Stimulated activated CD4-positive, alpha-beta T cell treated with anti-CD3 and anti-CD28 coated beads, Interleukin-4, amount 100 ng/mL, for 1 hour (primary cell): ENCODE measurements at places on chromosomes 11 and 22.

DNA sequence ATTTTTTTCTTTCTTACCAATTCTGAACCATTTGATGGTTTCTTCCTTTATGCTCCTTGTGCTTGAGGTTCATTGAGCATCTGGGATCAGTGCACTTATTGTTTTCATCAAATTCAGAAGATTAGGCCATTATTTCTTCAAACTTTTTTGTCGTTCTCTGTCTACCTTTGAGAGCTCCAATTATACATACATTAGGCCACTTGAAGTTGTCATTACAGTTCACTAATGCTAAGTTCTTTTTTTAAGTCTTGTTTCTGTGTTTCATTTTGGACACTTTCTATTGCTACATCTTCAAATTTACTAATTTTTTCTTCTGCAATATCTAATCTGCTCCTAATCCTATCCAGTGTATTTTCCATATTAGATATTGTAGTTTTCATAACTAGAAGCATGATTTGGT, 40.8 kb downstream of the CDPF1 start:
- DNase-seq = no peak

GRCh38 chr11:71483692-71484091, 30.7 kb downstream of the NADSYN1 start:
- DNase-seq = no peak

DNA sequence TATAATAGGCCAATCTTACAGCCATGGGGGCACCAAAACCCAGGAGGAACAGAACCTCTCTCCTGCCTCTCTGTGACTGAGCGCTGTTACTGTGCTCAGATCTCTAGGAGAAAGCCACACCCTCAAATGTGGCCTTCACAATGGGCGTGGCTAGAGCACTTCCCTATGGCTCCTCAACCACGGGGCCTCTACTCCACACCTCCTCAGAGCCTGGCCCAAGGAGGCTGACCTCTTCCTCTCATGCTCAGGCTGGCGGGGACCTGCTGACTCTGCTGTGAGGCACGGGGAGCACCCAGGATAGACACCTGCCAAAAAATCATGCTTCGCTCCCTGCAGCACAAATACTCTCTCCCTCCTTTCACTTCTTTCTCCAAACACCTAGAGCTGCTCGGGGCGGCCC, 41.0 kb downstream of the C11orf58 start:
- no peak for DNase-seq

DNA sequence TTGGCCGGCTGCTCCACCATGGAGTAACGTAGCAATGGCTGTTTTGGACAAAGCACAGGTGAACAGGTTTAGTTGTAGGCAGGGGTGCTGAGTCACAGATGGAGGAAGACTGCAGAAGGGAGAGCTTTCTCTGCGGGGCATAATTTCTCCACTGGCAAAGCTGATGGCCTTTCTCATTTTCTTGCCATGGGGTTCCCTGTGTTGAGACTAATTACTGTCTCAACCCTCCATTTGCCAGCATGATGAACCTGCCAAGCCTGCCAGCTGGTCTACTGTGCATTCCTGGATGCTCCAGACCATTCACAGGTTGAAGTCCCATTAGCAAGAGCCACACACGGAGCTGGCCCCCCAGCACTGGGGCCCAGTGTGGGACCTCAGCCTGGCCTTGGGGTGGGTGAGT, 202.4 kb downstream of the BARX2 start:
- no peak for DNase-seq

DNA sequence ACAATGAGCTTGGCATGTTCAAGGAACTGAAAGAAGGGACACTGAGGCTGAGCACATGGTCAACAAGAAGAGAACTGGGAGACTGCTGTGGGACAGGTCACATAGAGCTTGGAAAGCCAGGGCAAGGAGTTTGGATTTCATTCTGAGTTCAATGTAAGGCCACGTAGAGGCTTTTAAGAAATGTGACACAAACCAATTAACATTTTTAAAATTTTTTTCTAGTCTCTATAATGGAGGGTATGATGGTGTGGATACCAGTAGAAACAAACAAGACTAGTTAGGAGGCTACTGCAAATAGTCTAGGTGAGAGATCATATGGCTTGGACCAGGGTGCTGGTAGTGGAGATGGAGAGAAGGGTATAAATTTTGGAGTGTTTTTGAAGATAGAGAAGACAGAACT, 56.7 kb downstream of the RAB30 start:
- no peak for DNase-seq

DNA sequence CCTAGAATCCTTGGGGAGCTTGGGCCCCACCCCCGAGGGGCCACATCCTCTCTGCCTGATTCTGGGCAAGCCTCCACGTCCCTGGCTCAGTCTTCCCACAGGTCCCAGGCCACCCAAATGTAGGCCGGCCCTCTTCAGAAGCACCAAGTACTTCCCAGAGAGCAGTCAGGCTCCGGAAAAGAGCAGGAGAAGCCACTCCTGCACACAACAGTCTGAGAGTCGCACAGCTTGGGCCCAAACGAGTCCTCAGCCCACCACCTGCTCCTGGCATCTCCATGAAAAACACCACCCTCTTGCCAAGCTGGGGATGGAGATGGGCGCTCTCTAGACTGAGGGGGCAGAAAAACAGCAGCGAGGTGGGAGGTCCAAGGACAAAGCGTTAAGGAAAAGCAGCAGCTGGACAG, 15.4 kb downstream of the EHD1 start:
- DNase-seq = no peak

DNA sequence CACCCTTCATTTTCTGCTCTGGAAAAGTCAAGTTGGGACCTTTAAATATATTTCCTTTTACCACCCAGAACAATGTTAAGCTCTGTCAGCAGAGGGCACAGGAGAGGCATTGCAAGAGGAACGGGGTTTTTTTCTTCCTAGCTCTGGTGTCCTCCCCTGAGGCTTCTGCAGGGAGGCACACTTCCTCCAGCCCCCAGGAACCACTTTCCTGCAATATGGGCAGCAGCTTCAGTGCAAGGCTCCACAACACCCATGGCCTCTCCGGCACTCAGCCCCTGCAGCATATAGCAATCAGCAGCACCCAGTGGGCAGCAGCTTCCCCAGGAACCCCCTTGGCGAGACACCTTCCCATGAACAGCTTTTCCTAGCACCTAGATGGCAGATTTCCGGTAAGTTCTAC, 101.4 kb downstream of the SYT9 start:
- no peak for DNase-seq

GRCh38 chr11:46116007-46116711, 5.1 kb downstream of the PHF21A start:
- DNase-seq = no peak

GRCh38 chr11:10382518-10382917, 72.5 kb upstream of the AMPD3 start:
- no peak for DNase-seq

DNA sequence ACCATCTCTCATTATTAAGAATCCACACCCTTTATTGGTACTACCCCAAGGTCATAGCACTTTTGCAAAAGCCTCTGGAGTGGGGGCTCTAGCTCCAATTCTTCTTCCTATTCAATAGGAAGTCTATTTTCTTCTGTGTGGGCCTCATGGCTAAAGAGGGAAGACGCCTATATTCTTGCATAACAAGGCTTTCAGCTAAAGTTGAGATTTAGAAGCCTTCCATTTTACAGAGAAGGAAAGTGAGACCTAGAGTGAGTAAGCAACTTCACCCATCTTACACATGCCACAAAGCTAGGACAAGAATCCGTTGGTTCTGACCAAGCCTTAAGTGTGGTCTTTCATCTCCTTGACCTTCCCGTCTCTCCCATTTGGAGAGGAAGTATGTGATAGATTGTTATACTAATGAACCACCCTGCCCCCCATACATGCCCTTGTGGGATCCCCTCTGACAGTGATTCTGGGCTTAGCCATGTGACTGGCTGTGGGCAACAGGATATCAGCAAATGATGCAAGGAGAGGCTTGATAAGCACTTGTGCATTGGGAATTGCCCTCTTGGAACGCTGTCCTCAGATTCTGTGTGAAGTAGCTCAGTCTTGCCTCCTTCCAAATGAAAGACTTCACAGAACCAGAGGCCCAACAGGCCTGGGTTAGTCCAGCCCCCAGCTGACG, 12.3 kb downstream of the BACE1 start:
- DNase-seq = no peak

GRCh38 chr11:63709336-63709884, 28.1 kb downstream of the RTN3 start:
- DNase-seq = no peak

GRCh38 chr11:104844451-104844850, 53.8 kb downstream of the CASP12 start:
- DNase-seq = no peak

GRCh38 chr11:82398300-82398815, 335.3 kb downstream of the FAM181B start:
- no peak for DNase-seq

- no peak for DNase-seq
Observed at GRCh38 chr11:94840209-94840608, 72.1 kb downstream of the AMOTL1 start.

DNA sequence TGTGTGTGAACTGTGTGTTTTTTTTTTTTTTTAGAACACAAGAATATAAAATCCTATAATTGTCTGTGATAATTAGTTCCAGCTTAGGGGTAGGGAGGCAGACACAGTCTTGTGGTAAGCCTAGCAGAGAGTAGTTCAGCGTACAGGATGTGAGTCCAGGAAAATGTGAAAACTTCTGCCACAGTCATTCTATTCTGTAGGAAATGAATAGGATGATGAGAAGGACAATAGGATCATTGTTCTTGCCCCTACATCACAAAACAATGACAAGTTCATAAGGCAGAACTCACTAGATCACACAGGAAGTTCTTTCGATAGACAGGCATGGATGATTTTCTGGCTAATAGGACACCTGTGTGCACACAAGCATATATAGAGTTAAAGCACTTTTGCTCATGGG, 132.2 kb downstream of the NAV2 start:
- no peak for DNase-seq

- DNase-seq = no peak
Observed at GRCh38 chr22:48574776-48575617, 1252.7 kb downstream of the BRD1 start.

DNA sequence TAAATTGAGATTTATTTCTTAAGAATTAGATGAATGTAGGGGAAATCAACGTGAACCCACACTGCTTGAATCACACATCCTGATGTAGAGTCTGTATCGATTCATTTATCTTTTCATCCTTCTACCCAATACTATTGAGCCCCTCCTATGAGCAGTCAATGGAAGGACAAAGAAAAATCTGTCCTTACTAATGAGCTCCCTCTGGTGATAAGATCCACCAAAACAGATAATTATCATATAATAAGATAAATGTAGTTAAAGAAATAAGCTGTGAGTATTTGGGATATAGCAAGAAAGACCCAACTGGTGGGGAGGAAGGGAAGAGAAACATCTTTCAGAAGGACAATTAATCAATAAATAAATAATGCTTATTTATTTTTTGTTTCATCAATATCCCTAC, 385.1 kb upstream of the CCDC90B start:
- DNase-seq = no peak

GRCh38 chr11:17351510-17352176, at the start of gene NCR3LG1:
Gene NCR3LG1 (plus strand): TSS chr11:17351800. CDS start chr11:17351970, 170 bp downstream.
- DNase-seq = peak; percentile 62

GRCh38 chr11:94793002-94793401, 24.8 kb downstream of the AMOTL1 start:
- DNase-seq = no peak

DNA sequence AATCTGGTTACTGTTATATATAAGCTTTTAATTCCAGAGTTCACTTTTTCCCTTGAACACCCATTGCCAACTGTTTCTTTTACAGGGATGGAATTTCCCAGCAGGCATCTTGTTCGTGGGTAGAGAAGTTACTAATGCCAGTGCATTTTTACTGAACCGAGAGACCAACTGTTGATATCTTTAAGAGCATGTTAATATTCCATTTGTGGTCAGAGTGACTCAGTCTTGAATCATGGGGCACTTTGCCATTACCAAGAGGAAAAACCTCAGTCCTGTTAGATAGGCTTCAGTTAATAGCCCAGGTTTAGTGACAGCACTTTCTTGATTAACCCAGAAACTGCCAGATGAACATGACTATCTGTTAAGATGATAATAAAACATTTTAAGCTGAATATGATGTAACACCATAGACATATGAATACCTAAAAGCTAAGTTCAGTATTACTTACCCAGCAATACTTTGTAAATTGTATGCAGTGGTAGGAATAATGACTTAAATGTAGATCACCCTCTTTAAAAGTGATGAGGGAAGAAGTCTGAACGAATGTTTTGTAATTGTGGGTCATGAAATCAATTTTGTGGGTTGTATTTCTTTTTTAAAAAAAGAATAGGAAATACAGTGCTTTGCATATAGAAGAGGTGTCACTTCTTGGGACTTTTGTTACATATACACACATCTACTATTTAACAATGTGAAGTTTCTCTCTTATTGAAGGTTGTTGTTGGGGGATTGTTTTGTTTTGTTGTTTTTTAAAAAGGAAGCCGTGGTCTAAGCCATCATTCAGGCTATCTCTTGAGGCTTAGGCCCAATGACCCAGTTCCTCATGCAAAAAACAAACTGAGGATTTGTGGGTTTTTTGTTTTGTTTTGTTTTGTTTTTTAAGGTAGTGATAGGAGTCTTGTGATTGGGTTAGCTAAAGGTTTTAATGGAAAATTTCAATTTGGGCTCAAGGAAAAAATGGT, 79.2 kb upstream of the GRIK4 start:
- DNase-seq = no peak

GRCh38 chr11:116925050-116925449, 87.6 kb upstream of the APOA1 start:
- DNase-seq = no peak

DNA sequence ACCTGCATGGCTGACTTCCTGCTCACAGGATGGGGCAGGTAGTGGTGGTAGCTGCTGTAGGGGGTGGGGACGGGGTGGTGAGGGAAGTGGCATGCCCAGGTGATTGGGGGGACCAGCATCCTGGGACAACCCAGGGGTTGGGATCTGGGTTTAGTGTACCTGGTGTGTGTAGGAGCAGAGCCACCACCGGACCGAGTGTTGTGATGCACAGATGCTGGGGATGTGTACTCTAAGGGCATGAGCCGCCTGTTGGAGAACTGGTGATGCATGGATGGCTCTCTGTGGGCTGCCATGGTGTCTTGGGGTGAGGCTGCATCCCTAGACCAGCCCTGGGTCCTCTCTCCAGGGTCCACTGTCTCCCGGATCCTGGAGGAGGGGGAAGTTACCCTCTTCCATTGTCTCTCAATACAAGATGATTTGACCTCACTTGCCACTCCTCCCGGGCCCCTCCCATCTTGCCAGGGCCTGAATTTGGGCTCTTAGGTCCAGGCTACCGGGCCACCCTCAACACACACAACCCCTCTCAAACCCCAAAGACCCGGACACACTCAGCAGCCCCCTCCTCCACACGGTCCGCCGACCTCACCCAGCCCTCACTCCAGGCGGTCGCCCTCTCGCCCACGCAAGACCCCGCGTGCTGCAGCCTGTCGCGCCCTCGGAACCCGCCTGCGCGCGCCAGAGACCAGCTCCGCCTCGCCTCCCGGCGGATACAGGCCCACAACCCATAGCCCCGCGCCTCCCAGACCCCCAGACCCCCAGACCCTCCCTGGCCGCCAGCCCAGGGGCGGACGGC, 619 bp downstream of the LRRC75B start:
- no peak for DNase-seq

DNA sequence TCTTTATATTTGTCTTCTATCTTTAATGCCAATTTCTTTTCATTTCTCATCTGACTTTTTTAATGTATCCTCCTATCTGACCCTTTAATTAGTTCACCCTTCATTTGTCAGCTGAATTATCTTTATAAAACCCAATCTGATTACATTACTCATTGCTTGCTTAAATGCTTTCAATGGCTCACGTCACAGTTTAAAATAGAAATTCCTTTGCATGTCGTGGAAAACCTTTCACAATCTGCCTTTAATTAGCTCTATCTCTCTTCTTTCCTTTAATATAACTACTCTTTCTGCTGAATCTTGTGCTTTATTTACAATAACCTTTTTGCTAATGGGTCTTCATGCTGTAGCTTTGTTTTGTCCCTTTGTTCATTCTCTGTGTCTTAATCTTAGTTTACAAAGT, 125.7 kb downstream of the DYNC2H1 start:
- no peak for DNase-seq

- DNase-seq = no peak
Observed at GRCh38 chr22:44307509-44308169, 5.1 kb downstream of the SHISAL1 start.
